AG09319 (cell line): ENCODE measurements at places on chromosomes 7 and 10.

- no peak for DNase-seq
These were observed 111.4 kb upstream of the GLCCI1 start for GRCh38 chr7:7857143-7857583.

- DNase-seq = no peak
These were observed 48.4 kb downstream of the UNC5B start for GRCh38 chr10:71260622-71261325.

- DNase-seq = no peak
These were observed 140.7 kb downstream of the ADARB2 start for GRCh38 chr10:1596482-1597099.

DNA sequence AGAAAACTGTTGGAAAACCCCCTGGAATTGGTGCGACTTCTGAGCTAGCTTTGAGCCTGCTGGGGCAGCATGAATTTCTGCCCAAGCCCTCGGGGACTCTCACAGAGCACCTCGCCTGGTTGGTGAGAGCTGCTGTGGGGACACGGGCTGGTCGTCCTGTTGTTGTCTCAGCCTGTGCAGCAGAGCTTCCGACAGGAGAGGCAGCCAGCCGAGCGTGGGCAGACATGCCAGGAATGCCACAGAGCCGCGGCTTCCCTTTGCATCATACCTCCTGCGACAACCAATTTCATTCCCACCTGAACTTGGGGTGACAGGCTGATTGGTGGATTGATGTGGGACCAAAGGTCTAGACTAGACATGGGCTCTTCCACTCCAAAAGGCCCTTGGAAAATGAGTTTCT lies 60.2 kb upstream of the NRBF2 start:
- no peak for DNase-seq

DNA sequence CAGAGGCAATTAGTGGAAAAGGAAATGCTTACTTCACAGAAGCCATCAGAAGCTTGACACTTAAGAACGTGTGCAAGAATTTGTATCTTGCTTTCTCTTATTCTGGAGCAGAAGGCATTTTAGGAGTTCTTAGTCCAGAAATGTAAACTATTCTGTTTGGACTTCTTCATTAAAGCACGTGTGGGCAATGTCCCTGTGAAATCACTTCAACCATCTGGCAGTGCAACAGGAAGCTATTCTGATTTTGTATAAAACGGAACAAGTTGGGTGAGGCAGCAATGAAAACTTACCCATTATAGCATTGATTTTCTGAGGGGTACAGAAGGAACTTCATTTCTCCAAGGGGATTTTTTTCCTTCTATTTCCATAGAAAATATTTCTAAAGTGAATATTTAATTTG lies 21.3 kb upstream of the ARHGAP21 start:
- no peak for DNase-seq

GRCh38 chr10:97584060-97584797 lies at the start of gene HOGA1:
TSS of gene HOGA1 (plus strand) at chr10:97584389. CDS start at chr10:97584704, 315 bp downstream.
- DNase-seq = no peak

DNA sequence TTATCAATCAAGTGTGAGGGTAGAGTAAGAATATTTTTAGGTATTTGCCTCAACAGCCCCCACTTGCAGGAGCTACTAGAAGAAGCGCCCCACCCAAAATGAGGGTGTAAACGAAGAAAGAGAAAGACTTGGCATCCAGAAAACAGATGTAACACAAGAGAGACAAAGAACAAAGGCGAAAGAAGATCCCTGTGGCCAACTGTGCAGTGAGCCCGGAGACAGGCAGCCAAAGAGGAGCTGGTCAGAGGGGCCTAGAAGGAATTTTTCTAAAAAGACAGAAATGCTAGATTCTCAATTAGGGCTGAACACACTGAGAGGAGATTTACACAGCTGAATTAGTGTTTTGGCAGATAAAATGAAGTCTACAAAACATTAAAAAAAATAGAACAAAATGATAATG lies 29.6 kb upstream of the EIF5AL1 start:
- no peak for DNase-seq

GRCh38 chr10:88735661-88736060 lies 24.2 kb upstream of the LIPN start:
- DNase-seq = no peak

- no peak for DNase-seq
These were observed 158.1 kb upstream of the PLXDC2 start for GRCh38 chr10:19658131-19658530.

DNA sequence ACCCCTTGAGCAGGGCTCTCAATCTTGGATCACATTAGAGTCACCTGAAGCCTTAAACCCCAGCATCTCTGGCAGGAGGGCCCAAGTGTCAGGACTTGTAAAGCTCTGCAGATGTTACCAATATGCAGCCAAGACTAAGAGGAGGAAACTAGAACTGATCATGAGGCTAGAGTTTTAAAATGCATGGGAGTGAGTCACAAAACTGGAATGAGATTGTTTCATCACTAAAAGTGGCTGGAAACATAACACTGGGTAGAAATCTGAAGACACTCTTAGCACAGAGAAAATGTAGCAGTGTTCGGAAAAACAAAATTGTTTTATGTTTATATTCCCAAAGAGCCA lies 63.3 kb upstream of the GHITM start:
- peak; percentile 18 for DNase-seq

GRCh38 chr7:12369072-12369471 lies 34.6 kb downstream of the VWDE start:
- no peak for DNase-seq

GRCh38 chr7:7736671-7737070 lies 18.3 kb upstream of the RPA3 start:
- no peak for DNase-seq

DNA sequence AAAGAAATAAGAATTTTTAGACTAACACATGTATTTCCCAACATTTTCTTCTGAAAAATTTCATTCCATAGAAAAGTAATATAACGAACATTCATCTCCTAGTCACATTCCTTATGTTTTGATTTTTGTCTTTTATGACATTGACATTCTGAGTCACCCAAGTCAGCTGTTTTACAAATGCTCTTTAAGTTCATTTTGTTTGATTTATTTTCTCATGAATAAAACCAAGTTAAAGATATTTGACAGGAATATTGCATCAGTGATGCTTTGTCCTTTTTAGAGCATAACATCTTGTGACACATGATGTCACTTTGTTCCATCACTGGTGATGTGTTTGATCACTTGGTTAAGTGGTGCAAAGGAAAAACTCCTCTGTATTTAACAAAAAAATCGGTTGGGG lies 48.4 kb downstream of the HGF start:
- no peak for DNase-seq

DNA sequence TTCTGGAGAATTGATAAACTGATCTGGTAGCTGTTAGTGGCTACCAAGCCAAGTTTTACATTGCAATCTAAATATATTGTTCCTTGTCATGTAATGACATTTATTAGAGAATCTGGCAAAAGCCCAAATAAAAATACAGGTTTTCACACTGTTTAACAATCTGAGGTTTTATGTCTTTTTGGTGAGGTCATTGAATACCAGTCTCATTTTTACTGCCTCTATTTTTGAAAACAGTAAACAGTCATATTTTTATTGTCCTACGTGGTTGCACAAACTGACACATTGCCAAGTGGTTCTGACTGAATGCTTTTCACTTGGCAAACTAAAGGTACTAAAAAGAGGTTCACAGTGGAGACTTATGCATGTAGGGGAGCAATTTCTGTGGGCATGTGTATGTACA lies 157.5 kb downstream of the PRKG1 start:
- DNase-seq = no peak

DNA sequence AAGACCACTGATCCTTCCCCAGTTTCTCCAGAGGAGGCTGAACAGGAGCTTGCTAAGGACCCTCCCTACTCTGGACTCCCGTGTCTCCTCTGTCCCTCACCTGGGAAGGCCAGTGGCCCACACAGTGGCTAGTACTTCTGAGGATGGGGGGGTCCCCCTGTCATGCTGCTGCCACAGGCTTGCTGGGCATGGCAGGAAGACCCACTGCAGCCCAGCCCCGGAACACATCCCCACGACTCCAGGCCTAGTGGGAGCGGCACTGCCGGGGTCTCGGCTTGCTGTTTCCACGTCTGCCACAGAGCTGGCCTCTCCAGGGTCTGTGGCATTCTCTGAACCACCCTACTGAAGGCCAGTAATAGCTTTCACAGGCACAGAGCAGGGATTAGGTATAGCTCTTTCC lies 25.9 kb upstream of the NPFFR1 start:
- no peak for DNase-seq

DNA sequence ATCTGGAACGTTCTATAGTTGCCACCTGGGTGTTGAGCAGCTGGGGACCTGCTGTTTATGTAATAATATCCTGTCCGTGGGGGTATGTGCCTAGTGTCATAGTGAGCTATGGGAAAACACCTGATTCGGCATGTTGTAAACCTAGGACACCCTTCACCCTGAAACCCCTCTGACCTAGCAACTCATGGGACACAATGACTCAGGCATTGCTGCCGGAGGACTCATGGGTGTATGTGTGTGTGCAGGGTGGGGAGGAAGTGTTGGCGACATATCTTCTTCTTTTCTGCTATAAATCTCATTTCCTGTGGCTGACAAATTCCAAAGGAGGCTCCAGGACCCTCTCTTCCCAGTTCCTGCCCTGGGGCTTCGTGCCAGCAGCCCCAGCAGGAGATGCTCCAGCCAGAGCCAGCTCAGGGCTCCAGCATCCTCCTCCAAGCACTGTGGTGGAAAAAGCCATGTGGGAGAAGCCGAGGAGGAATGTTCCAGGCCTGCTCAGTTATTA lies 77.0 kb upstream of the PODXL start:
- no peak for DNase-seq

GRCh38 chr10:23479798-23480473 lies 41.1 kb downstream of the OTUD1 start:
- no peak for DNase-seq

- DNase-seq = no peak
These were observed 66.5 kb downstream of the WDR11 start for GRCh38 chr10:120917521-120918250.

DNA sequence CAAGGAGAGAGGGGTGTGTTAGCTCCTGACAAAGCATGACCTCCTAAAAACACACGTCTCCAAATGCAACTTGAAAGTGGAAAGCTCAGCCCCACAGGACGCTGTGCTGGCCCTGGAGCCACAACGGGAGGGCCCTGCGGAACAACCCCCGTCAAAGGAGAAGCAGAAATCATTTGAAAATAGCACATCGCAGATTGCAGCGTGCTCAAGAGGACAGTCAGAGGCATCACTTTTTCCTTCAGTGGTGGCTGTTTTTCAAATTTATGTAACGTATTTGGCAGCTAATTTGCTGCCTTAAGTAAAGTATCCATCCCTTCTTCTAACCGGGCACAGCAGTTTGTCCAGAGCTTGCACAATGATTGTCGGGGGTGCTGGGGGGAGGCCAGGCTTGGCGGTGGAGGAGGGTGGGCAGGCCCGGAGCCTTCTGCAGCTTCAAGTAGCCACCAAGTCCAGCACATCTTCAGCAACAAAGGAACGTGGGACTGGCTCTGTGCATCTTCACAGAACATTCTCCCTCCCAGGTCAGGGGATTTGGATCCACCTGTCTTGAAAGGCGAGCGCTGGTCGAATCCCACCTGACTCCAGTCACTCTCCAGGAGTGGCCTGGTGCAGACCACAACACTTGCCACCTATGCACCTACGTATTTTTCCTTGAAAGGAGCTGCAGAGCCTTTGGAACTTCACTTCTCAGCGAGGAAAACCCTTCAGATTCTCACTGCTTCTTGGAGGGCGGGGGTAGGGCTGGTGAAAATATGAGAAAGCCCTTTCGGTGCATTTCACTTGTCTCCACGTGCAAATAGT lies 346.3 kb downstream of the DNAJB6 start:
- DNase-seq = no peak

DNA sequence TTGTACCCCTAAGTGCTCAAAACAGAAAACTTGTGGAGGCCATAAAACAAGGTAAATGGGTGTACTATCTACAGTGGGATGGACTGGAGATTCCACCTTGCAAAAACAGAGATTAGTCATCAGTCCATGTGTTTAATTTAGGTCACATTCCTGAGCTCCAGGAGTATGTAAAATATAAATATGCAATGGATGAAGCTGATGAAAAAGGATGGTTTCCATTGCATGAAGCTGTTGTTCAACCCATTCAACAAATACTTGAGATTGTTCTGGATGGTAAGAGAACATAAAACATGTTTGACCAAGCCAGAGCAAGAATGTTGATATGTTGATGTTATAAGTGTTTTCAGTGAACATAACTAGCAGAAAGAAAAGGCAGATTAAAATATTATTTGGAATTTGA lies 14.6 kb downstream of the ASB15 start:
- DNase-seq = no peak

GRCh38 chr7:90736968-90737939 lies 141.1 kb downstream of the CDK14 start:
- no peak for DNase-seq

DNA sequence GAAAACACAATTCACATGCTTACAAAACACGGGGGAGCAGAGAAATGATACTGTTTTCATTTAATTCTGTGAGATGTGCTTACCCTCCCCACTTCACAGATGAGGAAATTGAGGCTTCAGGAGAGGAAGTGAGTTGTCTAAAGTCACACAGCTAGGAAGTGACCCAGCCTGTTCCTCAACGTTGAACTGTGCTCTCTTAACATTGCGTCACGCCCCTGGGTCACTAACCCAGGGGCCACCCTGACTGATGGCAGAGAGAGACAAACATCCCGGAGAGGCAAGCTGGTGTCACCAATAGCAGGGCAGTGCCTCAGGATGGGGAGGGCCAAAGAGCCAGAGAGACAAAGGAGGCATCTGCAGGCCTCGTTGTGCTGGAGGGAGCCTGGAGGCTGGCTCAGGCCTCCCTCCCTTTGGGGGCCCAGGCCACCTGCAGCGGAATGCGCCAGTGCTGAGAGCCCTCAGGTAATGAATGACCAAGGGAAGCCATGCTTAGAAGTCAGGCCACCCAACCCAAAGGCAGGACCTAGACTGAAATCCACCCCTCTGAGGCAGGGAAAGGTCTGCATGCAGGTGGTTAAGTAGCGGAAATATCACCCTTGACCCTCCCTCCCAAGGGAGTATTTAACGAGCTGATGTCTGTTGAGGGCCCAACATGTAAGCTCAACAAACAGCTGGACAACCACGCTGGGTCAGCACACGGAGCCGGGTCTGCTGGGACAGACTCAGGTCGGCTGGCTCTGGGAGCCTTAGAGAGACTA lies 81.3 kb downstream of the C10orf105 start:
- DNase-seq = no peak

GRCh38 chr7:42389697-42390096 lies 152.7 kb upstream of the GLI3 start:
- DNase-seq = no peak

DNA sequence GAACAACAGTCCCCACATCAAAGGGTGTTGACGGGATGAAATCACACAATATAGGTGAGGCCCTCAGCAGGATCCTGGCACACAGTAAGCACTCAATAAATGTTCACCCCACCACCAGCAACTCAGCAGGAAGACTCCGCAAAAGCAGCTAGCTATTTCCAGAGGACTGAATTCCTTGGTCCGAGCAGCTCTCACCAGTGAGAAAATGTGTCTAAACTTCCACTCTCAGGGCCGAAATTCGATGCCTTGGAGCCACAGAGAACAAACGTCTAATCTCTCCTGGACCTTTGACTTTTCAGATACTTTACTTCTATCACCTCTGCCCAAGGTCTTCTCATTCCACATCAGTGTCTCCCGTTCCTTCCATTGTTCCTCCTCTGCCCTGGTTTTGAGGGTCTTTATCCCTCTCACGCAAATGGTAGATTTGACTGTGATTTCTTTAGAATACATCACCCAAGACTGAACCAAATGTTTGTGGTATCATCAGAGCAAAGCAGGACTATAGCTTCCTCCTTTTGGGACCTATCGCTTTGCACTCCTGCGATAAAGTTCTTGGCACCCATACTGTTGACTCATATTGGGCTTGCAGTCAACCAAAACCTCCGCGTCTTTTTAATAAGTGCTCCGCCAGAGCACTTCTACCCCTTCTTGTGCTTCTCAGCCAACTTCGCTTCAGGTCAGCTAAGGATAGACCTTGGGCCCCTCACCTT lies 903 bp upstream of the NT5C2 start:
- peak; percentile 53 for DNase-seq
